Kidney capillary endothelial cell (primary cell): ENCODE measurements at places on chromosomes 1 and 21.
A peak's percentile ranks its signal among the peaks of the same experiment; 100 is the strongest.

- DNase-seq: no peak
These were observed 9.2 kb upstream of the UMODL1 start for GRCh38 chr21:42061986-42062235.

DNA sequence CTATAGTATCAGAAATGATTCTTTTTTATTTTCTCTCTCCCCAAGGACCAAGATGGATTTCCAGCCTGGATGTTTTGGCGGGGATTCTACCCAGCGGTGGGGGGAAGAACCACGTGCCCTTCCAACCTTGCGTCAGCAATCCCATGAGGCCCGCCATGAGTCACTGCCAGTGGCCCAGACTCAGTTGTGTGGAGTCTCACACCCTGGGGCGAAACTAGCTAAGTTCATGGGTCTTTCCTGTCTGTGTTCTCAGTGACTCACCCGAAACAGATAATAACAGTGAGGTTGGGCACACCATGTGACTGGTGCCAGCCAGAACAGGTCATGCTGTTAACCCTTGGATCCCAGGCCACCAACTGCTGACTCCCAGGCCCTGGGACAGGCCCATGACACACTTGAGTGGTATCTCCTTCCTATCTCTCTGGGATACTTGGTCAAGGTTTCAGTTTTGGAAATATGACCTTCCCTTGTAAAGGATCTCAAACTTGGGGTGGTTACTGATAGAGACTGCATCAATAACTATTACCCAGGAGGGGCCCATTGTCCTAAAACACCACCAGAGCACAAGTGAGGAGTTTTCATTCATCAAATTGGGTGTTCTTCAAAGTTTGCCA lies 98.0 kb upstream of the DUSP10 start:
- DNase-seq: peak; percentile 42

GRCh38 chr1:211654838-211655787 lies 20.3 kb downstream of the NEK2 start:
- DNase-seq: peak; percentile 79

DNA sequence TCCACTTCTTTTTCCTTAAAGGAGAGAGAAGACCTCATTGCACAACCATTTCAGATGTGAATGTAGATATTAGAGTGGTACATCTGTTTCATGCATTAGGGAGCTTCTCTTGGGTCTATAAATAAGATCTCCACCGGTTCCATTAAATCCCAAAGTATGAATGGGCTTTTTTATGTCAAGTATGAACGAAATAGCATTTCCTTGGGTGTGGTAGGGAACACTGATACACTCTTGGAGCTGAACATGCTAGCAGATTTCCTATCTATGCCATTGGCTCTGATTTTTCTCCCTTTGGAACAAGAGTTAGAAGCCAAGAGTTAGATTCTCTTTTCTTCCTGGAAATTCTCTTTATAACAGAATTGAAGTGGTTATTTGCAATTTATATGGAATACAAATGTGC lies 245.6 kb upstream of the ADAMTS5 start:
- no peak for DNase-seq

GRCh38 chr1:30936541-30937171 lies 28.1 kb upstream of the SDC3 start:
- no peak for DNase-seq

- DNase-seq: peak; percentile 55
These were observed 567.1 kb downstream of the PTPRC start for GRCh38 chr1:199205740-199206441.

- DNase-seq: no peak
These were observed 5.8 kb upstream of the FNBP1L start for GRCh38 chr1:93442008-93442666.

GRCh38 chr1:17419626-17420328 lies 19.7 kb downstream of the RCC2 start:
- peak; percentile 55 for DNase-seq

- DNase-seq: no peak
These were observed 325.8 kb downstream of the PTBP2 start for GRCh38 chr1:97047421-97047793.

DNA sequence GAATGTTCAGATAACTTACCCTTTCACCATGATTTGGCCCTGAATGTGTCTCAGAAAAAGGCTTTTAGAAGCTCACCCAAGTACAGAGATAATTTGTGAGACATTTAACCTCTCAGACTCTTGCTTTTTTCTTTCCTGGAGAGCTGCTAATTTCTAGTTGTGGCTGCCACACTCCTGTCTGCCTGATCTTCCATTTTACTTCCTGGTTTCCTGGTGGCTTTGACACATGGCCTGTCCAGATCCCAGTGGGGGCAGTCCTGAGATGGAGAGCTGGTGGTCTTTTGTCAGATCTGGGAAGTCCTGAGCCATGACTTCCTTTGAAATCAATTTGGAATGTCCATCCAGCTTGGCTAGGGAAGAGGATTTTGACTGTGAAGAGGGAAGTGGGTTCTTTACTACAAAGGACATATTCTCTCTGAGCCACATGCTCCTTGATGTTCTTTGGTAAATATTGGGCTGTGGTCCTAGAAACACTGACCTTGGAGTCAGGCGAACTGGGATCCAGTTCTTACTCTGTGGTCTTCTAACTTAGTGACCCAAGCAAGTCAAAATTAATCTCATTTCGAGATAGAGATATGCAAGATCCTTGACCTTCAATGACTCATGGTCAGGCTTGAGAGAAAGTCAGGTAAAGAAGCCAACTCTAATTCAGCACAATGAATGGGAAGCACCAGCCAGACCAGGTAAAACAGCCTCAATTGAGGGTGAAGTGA lies 78.0 kb upstream of the HSD17B7 start:
- no peak for DNase-seq

- no peak for DNase-seq
These were observed 20.1 kb downstream of the TP73 start for GRCh38 chr1:3672231-3672970.

- DNase-seq: no peak
These were observed 143.2 kb upstream of the CSF3R start for GRCh38 chr1:36625935-36626310.

- peak; percentile 29 for DNase-seq
These were observed 361.0 kb downstream of the ADGRL2 start for GRCh38 chr1:82161700-82162141.

GRCh38 chr21:14438211-14438610 lies 55.3 kb upstream of the HSPA13 start:
- DNase-seq: no peak

DNA sequence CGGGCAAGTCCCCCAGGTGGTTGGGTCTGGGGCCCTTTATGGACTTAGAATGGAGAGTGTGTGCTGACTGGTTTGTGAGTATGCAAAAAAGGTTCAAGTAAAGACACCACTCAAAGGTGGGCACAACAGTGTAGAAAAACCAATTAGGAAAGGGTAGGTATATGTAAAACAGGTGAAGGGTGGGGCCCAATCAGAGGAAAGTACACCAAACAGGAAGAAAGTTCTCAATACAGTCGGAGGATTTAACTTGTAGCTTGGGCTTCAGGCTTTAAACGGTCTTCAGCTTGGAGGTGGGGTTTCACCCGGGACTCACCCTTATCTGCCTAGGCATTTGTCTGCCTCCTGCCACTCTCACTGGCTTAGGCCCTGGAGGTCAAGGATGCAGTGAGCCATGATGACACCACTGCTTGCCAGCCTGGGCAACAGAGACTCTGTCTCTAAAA lies 6.8 kb upstream of the PUM1 start:
- DNase-seq: no peak

- DNase-seq: no peak
These were observed 17.9 kb downstream of the CLDN14 start for GRCh38 chr21:36461918-36462486.

DNA sequence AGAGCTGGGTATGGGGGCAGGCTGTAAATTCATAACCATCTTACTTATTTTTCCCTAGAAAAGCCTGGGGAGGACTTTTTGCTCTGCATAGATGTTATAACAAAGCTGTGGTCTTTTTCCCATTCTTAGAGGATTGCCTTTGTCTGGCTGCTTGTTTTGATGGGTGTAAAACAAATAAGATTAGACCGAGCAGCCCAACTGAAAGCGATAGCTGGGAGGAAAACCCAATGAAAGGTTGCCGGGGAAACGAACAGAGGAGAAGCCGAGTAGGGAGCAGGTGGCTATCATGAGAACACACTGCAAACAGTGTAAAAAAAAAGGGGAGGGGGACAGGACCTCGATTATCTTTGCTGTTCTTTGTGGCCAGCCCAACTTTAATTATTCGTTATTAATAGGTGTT lies 1.9 kb downstream of the ELAVL4 start:
- DNase-seq: no peak

GRCh38 chr1:232979558-232979957 lies 29.1 kb downstream of the NTPCR start:
- no peak for DNase-seq

DNA sequence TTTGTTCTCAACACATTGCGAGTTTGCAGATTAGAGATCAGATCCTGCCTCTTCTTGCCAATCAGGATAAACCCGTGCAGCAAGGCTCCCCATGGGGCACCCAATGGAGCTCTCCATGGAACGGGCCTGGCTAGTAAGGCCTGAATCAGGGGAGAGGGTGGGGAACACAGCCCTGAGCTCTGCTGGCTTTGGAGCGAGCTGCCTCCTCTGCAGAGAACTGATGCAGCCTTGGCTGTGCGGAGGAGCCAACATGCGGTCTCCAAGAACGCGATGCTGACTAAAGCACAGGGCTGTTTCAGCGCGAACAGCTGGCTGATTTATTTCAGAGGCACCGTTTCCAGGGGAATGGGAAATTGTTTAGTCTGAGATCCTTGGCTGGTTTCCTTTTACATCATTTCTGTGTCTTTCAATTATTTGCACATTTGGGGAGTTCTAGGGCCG lies 139.7 kb downstream of the TSEN15 start:
- DNase-seq: no peak

- peak; percentile 83 for DNase-seq
These were observed 367.3 kb downstream of the SMYD3 start for GRCh38 chr1:246139745-246140182.

DNA sequence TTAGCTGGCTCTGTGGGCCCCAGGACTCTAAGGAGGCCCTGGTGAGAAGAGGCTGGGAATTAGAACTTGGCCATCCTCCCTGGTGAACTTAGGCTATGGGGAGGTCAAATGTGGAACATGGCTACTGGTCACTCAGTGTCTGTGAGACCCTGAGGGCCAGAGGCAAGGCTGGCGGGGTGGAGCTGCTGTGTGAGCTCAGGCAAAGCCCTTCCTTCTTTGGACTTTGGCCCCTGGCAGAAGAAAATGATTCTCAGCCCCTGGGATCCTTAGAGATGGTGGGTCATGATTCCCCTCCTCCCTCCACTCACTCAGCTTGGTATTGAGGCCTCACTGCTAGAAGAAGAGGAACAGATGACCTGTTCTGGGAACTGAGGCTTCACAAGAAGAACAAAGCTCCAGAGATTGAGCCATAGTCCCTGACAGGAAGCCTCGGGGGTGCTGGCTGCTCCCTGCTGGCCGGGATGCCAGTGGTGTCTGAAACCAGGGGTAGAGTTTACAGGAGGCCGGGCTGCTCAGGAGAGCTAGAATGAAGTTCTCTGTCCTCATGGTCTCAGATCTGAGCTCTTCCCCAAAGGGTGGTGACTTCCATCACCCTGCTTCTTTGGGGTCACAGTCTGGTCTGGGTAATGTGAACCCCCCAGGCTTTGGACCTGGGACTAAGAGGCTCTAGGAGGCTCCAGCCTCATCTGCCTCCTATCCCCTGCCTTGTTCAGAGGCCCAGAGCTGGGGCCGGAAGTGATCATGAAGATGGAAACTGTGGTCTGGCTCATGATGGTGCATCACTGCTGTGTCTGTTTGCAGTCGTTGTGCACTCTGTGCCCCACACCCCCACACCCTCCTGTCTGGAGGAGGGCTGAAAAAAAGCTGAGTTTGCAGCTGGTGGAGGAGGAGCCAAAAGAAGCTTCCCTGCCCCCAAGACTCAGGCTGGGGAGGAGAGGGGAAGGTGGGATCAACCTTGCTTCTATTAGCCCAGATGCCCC lies 905 bp downstream of the BTBD19 start:
- DNase-seq: no peak

- no peak for DNase-seq
These were observed 529.6 kb upstream of the ZRANB2 start for GRCh38 chr1:71610476-71610875.

DNA sequence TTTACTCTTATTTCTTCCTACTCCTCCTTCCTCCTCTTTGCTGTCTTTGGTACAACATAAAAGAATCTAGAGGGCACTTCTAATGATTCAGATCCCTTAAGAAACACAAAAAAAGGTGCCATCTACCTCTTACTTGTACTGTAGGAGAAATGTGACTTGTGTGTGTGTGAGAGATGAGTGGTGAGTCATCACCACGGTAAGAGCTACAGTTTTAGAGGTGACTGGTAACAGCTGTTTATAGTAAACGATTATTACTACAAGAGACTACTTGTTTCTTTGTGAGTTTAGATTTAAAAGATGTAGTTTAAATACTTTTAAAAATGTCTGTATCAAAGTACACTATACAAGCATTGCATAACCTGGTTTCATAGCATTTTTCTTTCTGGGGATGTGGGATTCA lies 40.4 kb downstream of the SLC35D1 start:
- no peak for DNase-seq
